ENCODE measurements at places on chromosomes 2 and 18. TPM values are rescaled to one million over a fixed set of nuclear protein-coding genes. Genes with fewer than 3 reads are reported as not detected.
A peak's percentile ranks its signal among the peaks of the same experiment; 100 is the strongest.

DNA sequence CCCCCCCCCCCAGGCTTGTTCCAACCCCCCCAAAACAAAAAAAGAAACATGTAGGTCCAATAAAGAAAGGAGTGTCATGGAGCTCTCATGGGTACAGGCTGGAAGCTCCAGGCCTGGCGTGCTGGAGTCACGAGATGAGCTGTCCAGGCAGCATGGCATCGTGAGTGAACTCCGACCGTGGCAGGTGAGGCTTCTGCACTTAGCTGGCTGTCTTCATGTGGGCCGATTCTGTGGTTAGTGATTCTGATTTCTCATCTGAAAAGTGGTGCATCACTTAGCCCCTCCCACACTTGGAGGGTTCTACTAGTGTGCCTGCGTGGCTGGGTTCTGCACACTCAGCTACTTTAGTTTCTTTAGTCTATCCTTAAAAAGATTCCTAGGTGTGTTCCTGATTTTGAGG, 126.4 kb upstream of the MGAT5 start:
- no peaks in the 10 kb centered on the region for H3K36me3 ChIP-seq
- H3K27ac ChIP-seq: no peak overlapping the region
- H3K4me3 ChIP-seq: no peak overlapping the region
- H3K27me3 ChIP-seq: no peaks in the 10 kb centered on the region
- no peaks in the 10 kb centered on the region for H3K4me1 ChIP-seq
- no peak for DNase-seq

- H3K36me3 ChIP-seq: no peaks in the 10 kb centered on the region
- H3K4me1 ChIP-seq: peaks cover 3% of the 10 kb centered on the region
- no peak overlapping the region for H3K4me3 ChIP-seq
- H3K27me3 ChIP-seq: no peaks in the 10 kb centered on the region
- H3K27ac ChIP-seq: no peak overlapping the region
- no peak for DNase-seq
These were observed 15.9 kb upstream of the C1QL2 start for GRCh38 chr2:119174216-119174992.

DNA sequence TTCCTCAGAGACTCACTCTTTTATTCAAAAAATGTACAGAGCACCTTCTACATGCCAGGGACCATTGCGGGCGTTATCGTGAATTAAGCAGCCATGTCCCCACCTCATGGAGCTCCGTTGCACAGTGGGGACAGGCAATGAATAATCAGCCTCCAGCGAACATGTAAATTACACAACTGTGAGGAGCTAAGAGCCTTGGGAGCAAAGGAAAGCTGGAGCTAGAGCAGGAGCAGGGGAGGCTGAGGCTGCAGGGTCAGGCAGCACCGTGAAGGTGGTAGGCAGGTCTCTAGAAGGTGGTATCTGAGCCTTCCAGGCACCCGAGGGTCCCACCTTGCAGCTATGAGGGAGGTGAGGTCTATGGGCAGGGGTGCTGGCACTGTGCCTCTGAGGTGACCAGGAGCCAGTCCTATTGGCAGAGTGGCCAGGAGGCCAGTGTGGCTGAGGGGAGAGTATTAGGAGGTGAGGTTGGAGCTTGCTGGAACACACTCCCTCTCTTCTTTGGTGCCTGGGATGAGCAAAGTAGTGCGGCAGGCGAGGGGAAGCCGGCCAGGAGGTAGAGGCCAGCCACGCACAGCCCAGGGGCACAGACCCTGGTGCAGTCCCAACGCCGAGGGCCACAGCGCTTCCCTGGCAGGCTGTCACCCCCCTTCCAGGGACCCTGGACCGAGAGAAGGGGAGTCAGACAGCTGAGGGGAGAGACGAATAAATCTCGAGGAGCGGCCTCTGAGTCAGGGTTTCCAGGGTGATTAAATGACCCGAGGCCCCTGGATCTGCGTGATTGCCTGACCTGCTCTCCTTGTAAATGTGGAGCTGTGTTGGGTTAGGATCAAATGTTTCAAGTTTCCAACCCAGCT, 167.3 kb downstream of the SEPTIN10 start:
- DNase-seq: no peak
- no peaks in the 10 kb centered on the region for H3K27me3 ChIP-seq

- no peak overlapping the region for H3K27ac ChIP-seq
- no peaks in the 10 kb centered on the region for H3K27me3 ChIP-seq
- peaks cover 73% of the 10 kb centered on the region for H3K36me3 ChIP-seq
- peaks cover 32% of the 10 kb centered on the region for H3K4me1 ChIP-seq
These were observed 2.3 kb downstream of the HJURP start for GRCh38 chr2:233852056-233852455.

- peaks cover 9% of the 10 kb centered on the region for H3K27me3 ChIP-seq
- DNase-seq: no peak
- H3K36me3 ChIP-seq: no peaks in the 10 kb centered on the region
- no peak overlapping the region for H3K27ac ChIP-seq
- no peaks in the 10 kb centered on the region for H3K4me1 ChIP-seq
These were observed 46.0 kb upstream of the FAM136A start for GRCh38 chr2:70347831-70348230.

GRCh38 chr2:43515807-43516497, 79.9 kb downstream of the THADA start:
- H3K36me3 ChIP-seq: peaks cover 12% of the 10 kb centered on the region
- no peak overlapping the region for H3K4me3 ChIP-seq
- peaks cover 58% of the 10 kb centered on the region for H3K4me1 ChIP-seq
- no peaks in the 10 kb centered on the region for H3K27me3 ChIP-seq

- no peaks in the 10 kb centered on the region for H3K4me1 ChIP-seq
- DNase-seq: no peak
- peaks cover 57% of the 10 kb centered on the region for H3K36me3 ChIP-seq
- no peaks in the 10 kb centered on the region for H3K27me3 ChIP-seq
- no peak overlapping the region for H3K4me3 ChIP-seq
These were observed 16.0 kb upstream of the AP1S3 start for GRCh38 chr2:223853425-223853837.

KCNIP3 gene
- total RNA-seq: 0.47 TPM

LYG1 gene
- 0.37 TPM for total RNA-seq

SKOR2 gene
- total RNA-seq: not detected

DSG1 gene
- not detected for total RNA-seq

LCT gene
- not detected for total RNA-seq

DNA sequence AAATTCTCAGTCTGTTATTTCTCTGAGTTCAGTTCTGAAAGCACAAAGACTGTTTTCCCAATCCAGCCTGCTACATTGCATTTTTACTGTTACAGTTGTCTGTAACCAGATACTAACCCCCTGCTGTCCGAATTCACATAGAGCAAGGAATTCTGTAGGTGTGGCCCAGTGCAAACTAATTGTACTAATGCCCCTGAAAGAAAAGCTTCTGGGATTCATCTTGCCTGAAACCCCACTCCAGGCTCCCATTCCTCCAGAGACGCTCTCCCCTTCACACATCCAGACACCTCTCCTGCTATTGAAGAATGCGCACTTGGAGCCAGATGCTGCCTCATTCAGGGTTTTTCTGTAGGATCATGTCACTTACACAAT, 127.0 kb downstream of the TTC32 start:
- H3K36me3 ChIP-seq: no peaks in the 10 kb centered on the region
- no peak overlapping the region for H3K4me3 ChIP-seq
- peak overlapping the region; percentile 32 for H3K27ac ChIP-seq
- no peaks in the 10 kb centered on the region for H3K27me3 ChIP-seq
- peaks cover 29% of the 10 kb centered on the region for H3K4me1 ChIP-seq

GRCh38 chr2:10773821-10774341, 38.7 kb downstream of the PDIA6 start:
- no peak for DNase-seq
- no peaks in the 10 kb centered on the region for H3K27me3 ChIP-seq
- H3K36me3 ChIP-seq: peaks cover 10% of the 10 kb centered on the region
- H3K4me1 ChIP-seq: no peaks in the 10 kb centered on the region
- H3K27ac ChIP-seq: no peak overlapping the region
- H3K4me3 ChIP-seq: no peak overlapping the region

GRCh38 chr2:235966932-235967757, 201.0 kb downstream of the GBX2 start:
- H3K27me3 ChIP-seq: no peaks in the 10 kb centered on the region
- no peaks in the 10 kb centered on the region for H3K4me1 ChIP-seq

SERPINB3 gene
- total RNA-seq: not detected

DNA sequence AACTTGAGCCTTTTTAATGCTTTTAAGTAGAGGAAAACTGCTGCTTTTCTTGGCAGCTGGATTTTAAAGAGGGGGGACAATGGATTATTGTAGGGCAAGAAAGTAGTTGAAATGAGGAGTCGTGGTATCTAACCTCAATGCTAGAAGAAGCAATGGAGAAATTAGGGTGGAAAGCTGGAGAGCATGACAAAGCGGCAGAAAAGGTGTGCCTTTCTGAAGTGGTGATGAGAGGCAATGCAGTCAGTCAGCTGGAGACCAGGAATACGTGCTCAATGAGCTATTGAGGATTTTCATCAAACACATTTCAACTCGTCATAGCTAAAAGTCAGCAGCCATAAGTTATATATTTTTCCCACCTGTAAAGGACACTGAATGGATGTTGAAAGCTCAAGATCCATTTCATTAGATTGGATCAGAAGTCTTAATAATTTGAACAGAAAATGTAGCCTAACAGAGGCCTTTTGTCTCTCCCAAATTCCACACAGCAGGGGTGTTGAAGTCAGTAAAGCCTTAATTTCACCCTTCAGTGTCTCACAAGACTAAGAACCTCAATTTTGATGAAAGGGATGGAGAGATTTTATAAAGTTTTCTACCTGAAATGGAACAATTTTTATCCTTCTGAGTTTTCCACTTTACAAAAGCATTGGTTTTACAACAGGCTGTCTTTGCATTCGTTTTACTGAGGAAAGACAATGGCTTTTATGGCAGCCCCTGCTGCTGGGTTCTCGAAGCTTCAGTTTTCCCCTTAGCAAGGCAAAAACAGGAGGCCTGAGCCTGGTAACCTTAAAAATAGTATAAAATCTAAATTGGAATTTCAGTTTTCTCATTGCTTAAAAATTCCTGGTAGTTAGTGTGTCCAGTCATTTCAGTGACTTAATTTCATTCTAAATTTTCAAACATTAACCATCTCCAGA, 131.1 kb downstream of the CCDC102B start:
- H3K4me1 ChIP-seq: no peaks in the 10 kb centered on the region
- no peaks in the 10 kb centered on the region for H3K27me3 ChIP-seq
- DNase-seq: no peak
- no peak overlapping the region for H3K27ac ChIP-seq
- no peak overlapping the region for H3K4me3 ChIP-seq

DNA sequence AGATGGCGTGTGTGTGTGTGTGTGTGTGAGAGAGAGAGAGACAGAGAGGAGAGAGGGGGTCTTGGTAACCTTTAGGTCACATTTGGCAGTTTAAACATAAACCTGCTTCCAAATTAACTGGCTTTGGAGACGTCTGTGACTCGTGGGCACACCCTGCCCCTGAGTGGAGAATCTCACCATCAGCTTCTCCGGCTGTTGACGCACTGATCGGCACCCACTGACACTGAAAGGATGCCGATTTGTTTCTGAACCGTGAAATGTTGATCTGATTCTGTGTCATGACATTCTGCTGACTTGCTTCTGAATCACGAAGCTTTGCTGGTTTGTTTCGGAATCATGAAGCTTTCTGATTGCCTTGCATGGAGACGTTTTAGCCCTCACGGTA, 114.7 kb downstream of the RTP5 start:
- peak; percentile 17 for DNase-seq
- no peak overlapping the region for H3K27ac ChIP-seq
- H3K4me3 ChIP-seq: no peak overlapping the region
- no peaks in the 10 kb centered on the region for H3K36me3 ChIP-seq

DNA sequence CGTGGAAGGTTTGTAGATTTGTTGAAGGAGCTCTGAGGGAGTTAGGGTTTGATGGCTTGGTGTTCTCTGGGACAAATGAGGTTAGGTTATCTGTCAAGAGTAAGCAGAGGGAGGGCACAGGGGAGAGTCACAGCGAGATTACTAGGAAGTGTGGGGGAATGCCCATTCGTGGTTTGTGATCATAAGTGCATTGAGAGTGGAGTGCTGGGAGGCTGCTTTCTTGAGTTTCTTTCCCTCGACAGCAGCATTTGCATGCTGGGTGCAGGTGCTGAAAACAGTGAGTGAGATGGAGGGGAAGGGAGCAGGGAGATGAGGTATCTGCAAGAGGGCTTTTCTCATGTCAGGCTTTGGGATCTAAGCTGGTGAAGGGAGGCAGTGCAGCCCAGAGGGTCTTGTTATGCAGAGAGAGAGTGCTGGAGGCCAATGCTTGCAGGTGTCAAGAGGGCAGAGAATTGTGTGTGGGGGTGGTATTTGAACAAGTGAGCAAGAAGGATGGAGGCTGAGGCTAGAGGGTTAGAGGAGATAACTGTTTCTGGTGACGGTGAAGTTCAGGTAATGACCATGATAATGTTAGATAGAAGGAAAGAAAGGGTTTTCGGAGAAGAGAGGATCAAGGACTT, 8.8 kb downstream of the RALB start:
- no peak overlapping the region for H3K27ac ChIP-seq
- peaks cover 12% of the 10 kb centered on the region for H3K36me3 ChIP-seq
- H3K4me3 ChIP-seq: no peak overlapping the region
- no peak for DNase-seq
- peaks cover 13% of the 10 kb centered on the region for H3K4me1 ChIP-seq
- H3K27me3 ChIP-seq: no peaks in the 10 kb centered on the region

- H3K36me3 ChIP-seq: no peaks in the 10 kb centered on the region
- H3K27me3 ChIP-seq: no peaks in the 10 kb centered on the region
- DNase-seq: no peak
- H3K27ac ChIP-seq: no peak overlapping the region
- H3K4me3 ChIP-seq: no peak overlapping the region
These were observed 92.3 kb downstream of the B3GNT2 start for GRCh38 chr2:62287899-62288880.

GRCh38 chr18:63079114-63079513, 240.5 kb downstream of the BCL2 start:
- no peak for DNase-seq
- no peaks in the 10 kb centered on the region for H3K36me3 ChIP-seq
- no peak overlapping the region for H3K27ac ChIP-seq
- H3K4me3 ChIP-seq: no peak overlapping the region
- peaks cover 3% of the 10 kb centered on the region for H3K27me3 ChIP-seq

GRCh38 chr18:68960355-68960754, 162.5 kb downstream of the CCDC102B start:
- H3K27me3 ChIP-seq: no peaks in the 10 kb centered on the region
- no peak for DNase-seq
- H3K4me1 ChIP-seq: no peaks in the 10 kb centered on the region
